ENCODE measurements at places on chromosomes 3 and 15.

DNA sequence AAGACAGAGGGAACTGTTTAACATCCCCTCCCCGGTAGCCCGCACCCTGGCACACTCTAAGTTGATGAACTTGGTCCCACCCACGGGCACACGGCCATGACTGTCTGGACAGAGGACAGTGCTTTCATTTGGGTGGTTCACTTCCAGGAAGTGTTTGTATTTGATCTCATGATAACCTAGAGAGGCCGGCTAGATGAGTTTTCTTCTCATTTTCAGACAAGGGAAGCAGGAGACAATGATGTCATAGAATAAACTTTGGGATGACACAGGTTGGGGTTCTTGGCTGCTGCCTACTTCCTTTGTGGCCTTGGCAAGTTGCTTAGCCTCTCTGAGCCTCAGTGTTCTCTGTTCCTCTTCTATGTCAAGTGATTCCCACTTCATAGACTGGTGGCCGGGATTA, 16.1 kb upstream of the LYSMD4 start:
- no peak for DNase-seq

DNA sequence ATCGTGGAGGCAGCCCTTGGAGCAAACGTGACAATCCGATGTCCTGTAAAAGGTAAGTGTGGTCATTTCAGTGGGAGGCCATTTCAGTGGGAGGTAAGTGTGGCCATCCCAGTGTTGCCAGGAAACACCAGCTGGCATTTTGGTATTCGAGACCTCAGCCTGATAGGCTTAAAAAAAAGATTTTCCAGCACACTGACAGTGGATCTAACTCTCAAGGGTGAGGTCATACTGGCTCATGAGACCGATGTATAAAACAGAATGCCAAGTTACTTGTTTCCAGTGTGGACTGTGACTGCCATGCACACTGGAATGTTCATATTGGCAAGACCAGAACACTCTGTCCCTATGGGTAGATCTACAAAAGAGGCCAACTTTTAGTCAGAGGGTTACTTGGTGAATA, 244.4 kb upstream of the GOLGA6L4 start:
- no peak for DNase-seq

- peak; percentile 24 for DNase-seq
Observed at GRCh38 chr3:13770170-13771169, 109.4 kb downstream of the WNT7A start.

- no peak for DNase-seq
Observed at GRCh38 chr3:89923921-89924610, 816.6 kb downstream of the EPHA3 start.

GRCh38 chr3:116306720-116307119, 138.6 kb downstream of the LSAMP start:
- DNase-seq = no peak

DNA sequence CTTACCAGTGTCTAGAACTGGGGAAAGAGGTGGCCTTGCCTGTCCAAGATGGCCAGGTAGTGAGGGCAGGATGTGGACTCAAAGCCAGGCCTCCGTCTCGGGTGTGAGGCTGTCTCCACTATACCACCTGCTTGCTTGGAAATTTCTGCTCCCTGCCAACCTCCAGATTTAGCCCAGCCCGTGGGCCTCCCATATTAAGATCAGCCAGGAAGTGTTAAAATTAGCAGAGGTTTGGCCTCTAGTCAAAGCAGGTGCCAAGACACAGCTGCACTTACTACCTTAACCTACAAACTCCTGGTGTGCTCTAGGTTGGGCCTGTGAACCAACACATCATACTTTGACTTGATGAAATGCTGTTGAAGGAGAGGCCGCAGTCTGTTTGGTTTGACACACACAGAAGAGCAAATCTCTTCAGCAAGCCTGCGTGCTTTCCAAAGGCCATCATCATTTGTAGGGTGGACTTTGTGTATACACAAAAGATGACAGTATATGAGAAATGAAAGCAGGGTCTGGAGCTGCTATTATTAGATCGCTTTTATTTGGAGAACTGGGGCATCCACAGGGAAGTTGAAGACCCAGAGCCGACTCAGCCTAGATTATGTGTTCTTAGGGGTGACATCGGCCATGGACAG, 206.5 kb downstream of the XXYLT1 start:
- no peak for DNase-seq

DNA sequence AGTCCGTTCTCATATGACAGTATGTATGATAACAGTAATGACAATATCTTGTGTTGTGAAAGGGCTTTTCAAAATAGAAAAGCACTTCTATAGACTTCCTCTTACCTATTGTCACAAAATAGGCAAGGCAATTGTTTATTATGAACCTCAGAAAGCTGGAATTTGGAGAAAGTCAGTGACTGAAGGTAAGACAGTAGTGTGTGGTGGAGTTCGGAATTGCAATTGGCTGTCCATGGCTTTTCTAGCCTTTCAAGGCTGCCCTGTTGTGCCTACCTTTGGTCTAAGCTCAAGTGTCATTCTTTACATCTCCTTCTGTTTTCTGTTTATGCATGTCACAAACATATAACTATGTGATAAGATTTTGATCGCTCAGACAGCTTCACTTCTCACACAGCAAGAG, 219.3 kb upstream of the NR2E3 start:
- DNase-seq = no peak

DNA sequence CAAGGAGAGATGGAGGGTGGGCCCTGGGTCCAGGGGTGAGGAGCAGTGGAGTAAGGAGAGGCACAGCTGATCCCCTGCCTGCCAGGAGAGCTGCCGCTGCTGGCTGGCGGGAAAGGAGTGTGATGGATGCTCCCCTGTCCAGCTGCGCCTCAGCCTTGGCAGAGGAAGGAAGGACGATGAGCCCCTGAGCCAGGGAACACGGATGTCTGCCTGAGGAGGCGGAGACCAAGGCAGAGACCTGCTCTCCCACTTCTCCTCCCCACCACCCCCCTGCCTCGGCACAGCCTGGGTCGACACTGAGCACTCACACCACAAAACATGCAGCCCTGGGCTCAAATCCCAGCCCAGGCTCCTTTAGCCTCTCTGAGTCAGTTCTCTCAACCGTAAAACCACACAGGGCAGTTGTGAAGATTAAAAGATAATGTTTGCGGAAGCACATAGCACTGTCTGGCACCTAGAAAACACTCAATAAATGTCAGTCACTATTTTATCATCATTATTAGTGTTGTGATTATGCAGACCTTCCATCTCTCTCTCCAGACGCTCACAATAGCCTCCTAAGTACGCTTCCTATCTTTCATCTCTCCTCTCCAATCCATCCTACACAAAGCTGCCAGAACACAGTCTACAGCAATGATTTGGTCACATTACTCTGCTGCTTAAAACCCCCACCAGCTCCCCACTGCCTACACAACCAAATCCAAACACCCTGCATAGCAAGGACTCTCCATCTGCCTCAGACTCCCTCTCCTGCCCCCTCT, 52.2 kb downstream of the SEMA5B start:
- no peak for DNase-seq

- DNase-seq = no peak
Observed at GRCh38 chr15:26841514-26841913, 25.3 kb upstream of the GABRA5 start.

GRCh38 chr3:139827833-139828232, 107.2 kb upstream of the CLSTN2 start:
- no peak for DNase-seq

DNA sequence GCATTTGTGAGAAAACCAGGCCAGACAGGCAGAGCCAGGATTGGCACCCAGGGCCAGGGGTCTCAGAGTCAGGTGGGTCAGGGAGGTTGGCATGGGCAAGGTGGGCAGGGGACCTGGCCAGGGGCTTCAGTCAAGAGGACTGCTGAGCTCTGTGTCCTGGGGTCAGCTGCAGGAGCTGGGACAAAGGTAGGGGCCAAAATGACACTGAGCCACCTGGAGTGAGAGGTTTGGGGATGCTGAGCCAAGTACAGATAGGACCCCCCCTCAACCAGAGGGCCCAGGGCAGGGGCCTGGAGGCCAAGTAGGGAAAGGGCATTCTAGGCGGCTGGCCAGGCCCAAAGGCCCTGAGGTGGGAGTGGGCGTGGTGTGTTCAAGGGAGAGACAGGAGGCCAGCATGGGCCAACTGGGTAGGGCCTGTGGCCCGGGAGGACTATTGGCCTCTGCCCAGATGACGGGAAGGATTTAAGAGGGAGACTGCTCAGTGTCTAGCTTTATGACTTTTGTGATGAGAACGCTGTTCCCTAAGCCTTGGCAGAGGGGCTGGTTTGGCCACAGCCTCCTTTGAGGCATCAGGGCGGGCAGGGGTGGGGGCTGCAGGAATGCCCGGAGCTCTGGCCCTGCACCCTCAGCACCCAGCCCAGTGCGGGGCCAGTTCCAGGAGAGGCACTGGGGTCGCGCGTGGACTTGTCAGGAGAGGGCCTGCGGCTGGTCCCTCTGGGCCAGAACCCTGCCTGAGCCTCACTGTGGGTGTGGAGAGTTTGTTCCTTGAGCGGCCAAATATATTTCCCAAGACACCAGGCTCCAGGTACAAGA, 3.1 kb downstream of the CFAP100 start:
- DNase-seq = no peak

- DNase-seq = no peak
Observed at GRCh38 chr3:19399356-19399755, 251.0 kb downstream of the KCNH8 start.

DNA sequence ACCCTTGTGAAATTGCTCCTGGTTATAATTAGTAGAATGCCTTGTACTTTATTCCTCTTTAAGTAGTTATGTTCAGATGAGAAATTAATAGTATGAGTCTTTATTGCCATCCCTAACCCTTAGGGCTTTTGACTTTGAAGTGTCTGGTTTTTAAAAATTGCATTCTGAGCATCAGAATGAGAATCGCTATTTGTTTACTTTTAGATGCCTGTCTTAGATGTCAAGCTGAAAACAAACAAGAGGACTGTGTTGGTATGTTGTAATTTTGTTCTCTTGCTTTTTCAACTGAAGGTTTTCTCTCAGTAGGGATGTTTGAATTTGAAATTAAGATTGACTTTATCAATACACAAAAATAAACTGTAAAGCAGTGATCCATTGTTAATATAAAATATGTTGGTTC, 5.2 kb downstream of the RNF7 start:
- DNase-seq = no peak

GRCh38 chr3:96960661-96961330, 146.4 kb downstream of the EPHA6 start:
- no peak for DNase-seq

- no peak for DNase-seq
Observed at GRCh38 chr3:184710870-184711492, 883 bp downstream of the MAGEF1 start.

- DNase-seq = no peak
Observed at GRCh38 chr3:38713121-38713520, 63.6 kb upstream of the SCN5A start.

GRCh38 chr3:114451561-114452018, 157.8 kb downstream of the TIGIT start:
- no peak for DNase-seq

DNA sequence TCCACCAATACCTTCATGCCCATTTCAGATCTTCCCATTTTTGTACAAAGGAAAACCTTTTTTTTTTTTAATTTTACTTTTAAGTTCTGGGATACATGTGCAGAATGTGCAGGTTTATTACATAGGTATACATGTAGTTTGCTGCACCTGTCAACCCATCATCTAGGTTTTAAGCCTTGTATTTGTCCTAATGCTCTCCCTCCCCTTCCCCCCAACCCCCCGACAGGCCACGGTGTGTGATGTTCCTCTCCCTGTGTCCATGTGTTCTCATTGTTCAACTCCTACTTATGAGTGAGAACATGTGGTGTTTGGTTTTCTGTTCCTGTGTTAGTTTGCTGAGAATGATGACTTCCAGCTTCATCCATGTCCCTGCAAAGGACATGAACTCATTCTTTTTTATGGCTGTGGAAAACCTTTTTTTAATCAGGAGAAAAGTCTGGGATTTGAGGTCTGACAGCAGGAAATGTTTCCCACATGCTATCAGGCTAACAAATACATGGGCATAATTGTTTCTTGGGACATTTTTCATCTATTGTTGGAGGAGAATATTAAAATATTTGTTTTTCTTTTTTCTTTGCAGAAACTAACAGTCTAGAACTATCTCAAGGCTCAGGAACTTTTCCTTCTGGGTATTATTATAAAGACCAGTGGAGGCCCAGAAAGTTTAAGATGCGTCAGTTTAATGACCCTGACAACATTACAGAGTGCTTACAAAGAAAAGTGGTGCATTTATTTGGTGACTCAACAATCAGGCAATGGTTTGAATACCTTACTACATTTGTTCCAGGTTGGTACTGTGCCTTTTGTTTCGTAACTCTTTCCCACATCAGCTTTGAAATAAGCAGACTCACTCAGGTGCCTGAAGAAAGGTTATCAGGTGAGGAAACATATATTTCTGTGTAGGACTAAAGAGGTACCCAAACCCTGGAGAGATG, 32.8 kb upstream of the NFKBIZ start:
- DNase-seq = no peak

- no peak for DNase-seq
Observed at GRCh38 chr3:138180375-138181029, 5.8 kb upstream of the DBR1 start.

GRCh38 chr3:76859596-76859995, 180.3 kb upstream of the ROBO2 start:
- no peak for DNase-seq

DNA sequence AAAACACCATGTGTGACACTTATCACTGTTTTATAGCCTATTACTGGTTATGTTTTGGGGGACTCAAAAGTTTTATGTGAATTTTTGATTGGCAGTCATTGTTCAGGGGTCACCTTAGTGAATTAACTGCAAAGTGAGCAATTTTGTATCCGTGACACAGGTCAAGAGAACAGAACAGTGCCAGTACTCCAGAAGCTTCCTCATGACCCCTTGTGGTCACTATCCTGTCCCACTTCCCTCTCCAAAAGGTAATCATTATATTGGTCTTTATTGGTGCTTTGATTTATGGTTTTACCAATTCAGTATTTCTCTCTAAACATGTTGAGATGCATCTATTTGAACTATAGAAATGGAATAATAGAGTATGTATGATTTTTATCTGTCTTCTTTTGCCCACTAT, 107.1 kb downstream of the STT3B start:
- DNase-seq = no peak

DNA sequence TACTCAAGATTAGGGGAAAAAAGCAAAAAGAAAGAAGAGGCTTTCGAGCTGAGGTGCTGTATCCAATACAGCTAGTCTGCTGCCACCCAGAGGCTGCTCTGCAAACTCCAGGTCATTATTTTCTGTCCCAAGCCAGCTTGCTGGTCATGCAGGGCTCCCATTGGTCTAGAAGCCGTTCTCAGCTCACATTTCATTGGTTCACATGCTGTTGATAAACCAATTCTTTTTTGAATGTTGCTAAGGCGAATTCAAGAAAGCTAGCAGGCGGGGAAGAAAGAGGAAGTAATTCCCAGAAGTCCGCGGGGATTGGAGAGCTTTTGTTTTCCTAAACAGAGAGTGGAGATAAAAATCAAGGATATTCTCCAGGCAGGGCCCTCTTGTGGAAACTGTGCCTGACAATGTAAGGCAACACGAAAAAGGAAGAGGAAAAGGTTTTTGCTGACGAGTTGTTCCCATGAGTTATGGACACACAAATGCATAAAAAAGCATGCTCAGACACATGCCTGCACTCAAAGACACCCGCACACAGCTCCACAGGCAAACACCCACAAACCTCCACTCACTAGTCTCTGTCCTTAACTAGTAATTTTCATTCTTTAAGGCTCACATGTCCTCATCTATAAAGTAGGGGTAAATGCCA, 33.4 kb downstream of the FSTL1 start:
- peak; percentile 91 for DNase-seq

Measured in suprapubic skin (tissue), 4 donors.